ENCODE measurements at places on chromosomes 7 and 10.
A peak's percentile ranks its signal among the peaks of the same experiment; 100 is the strongest.

DNA sequence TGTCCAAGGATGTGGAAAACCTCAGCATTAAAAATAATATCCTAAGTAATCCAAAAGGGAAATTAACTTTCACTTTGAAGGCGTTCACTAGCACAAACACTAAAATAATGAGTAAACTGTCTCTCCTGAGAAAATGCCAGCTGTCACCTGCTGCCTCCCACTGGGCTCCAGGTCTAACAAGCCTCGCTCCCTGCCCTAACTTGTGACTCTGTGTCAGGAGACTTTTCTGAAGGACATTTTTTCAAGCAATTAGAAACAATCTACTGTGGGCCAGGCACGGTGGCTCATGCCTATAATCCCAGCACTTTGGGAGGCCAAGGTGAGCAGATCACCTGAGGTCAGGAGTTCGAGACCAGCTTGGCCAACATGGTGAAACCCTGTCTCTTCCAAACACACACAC lies 72.8 kb upstream of the GLCCI1 start:
- no peak for DNase-seq

- DNase-seq, result peak; percentile 24
Observed at GRCh38 chr7:128697302-128697905, 25.3 kb downstream of the GARIN1A start.

- DNase-seq, result no peak
Observed at GRCh38 chr7:30029696-30030095, 1.5 kb downstream of the PLEKHA8 start.

GRCh38 chr10:28317760-28318159 lies 14.9 kb upstream of the MPP7 start:
- DNase-seq, result no peak

- DNase-seq, result no peak
Observed at GRCh38 chr7:43679210-43680068, 49.9 kb downstream of the COA1 start.

Data from lung microvascular endothelial cell (primary cell).